ENCODE measurements at places on chromosomes 16 and 17.

DNA sequence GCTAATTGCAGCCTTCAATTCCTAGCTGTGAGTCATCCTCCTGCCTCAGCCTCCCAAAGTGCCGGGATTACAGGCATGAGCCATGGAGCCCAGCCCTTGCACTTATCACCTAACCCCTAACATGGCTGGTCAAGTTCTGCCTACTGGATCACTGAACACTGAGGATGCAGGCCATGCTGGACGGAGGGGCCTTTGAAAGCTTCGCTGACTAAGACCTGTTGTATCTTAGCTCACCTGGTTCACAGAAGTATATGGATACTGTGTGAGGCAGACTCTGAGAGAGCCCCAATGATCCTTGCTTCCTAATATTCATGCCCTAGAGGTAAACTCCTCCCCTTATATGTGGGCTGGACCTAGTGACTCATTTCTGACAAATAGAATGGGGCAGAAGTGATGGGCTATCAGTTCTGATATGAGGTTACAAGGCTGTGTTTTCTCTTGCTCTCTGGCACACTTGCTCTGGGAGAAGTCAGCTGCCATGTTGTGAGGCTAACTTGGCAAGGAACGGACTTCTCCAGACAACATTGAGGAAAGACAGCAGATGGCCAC, 11.7 kb upstream of the TMIGD1 start:
- DNase-seq: no peak

DNA sequence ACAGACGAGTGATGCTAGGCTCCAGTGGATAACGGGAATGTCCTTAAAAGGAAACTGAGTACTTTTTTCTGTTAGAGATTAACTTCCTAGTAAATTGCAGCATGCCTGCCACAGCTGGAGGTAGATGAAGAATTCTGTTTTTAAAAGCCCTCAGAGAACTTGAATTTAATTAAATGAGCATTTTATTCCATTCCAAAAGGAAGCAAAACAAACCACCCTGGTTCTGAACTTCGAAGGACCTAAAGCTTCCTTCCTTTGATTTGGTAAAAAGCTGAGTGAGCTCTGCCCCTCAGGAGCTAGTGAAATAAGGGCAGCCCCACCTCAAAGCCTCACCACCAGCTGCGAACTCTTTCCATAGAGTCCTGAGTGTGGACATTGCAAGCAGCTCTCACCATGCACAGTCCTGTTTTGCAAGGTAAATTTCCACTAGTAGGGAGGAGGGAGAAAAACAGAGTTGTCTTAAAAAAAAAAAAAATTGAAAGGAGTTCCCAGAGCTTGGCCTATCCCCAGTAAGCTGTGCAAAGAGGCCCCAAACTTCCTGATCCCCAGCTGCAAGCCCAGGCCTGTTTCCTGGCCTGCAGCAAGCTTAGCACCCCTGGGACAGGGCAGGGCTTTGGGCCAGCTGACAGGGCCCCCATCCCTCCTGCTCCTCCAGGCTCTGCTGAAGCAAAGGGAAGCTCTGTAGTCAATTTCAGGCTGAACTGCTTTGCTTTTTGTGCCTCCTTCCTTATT, 11.2 kb downstream of the CHD9NB start:
- no peak for DNase-seq

GRCh38 chr17:27473748-27474609, 17.7 kb downstream of the KSR1 start:
- no peak for DNase-seq

DNA sequence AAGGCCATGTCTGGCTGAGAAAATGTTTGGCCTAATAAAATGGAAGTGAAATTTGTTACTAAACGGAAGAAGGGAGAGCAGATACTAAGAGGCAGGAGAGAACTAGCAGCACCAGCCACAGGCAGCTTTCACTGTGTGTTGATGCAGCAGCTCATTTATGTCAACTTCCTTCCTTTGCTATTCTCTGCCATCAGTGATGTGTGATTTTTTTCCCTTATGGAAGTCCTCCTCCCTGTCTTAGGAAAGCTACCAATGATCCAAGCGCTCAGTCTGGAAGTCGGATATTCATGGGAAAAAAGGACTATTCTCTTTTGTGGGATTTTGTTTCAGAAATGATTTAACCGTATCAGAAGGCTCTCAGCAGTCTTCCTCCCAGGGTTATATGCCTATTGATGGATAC, 1629.2 kb downstream of the CDH8 start:
- DNase-seq: no peak

GRCh38 chr17:60300011-60300410, 91.9 kb downstream of the USP32 start:
- DNase-seq: no peak

GRCh38 chr16:16908077-16908476, 529.1 kb downstream of the NPIPA7 start:
- DNase-seq: no peak

- DNase-seq: no peak
Measured at GRCh38 chr17:72661945-72662826, 430.3 kb downstream of the SLC39A11 start.

DNA sequence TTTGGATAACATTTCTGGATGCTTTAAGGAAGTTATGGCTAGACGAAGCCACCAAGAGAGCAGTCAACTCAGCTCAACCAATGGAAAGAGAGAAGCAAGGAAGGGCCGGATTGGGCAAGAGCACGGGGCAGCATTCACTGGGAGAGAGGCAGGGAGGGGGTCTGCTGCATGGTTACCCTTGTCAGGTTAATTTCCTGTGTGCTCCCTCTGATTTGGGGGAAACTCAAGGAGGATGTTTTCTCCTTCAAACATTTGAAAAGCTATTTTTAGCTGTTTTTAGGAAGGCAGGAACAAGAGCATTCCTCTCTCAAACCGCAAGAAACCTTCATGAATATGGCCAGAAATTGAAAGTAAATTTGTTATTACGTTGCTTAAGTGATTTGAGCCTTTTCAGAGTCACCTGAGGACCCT, 118.5 kb upstream of the ZFHX3 start:
- DNase-seq: no peak

- DNase-seq: no peak
Measured at GRCh38 chr16:3745751-3746355, 28.5 kb upstream of the TRAP1 start.

- no peak for DNase-seq
Measured at GRCh38 chr16:50408001-50408561, 39.3 kb upstream of the BRD7 start.

DNA sequence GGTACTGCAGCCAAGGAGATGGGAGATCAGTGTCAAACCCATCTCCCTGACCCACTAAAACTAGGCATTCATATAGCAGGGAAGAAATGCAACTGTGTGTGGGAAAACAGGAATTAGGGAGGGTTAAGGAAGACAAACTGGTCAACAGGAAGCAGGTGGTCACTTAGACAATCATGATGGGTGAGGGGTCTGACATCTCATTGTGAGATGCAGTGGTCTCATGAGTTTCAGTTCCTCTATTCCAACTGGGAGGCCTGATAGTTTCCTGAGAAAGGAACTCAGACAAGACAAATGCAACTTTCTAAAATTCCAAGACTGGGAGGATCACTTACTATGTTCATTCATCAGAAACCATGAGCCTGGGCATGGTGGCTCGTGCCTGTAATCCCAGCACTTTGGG, 361.4 kb upstream of the C16orf82 start:
- DNase-seq: no peak

- DNase-seq: no peak
Measured at GRCh38 chr16:29663016-29663806, at the start of gene SPN. TSS of gene SPN (plus strand) at chr16:29663247. CDS start at chr16:29663729, 482 bp downstream.

DNA sequence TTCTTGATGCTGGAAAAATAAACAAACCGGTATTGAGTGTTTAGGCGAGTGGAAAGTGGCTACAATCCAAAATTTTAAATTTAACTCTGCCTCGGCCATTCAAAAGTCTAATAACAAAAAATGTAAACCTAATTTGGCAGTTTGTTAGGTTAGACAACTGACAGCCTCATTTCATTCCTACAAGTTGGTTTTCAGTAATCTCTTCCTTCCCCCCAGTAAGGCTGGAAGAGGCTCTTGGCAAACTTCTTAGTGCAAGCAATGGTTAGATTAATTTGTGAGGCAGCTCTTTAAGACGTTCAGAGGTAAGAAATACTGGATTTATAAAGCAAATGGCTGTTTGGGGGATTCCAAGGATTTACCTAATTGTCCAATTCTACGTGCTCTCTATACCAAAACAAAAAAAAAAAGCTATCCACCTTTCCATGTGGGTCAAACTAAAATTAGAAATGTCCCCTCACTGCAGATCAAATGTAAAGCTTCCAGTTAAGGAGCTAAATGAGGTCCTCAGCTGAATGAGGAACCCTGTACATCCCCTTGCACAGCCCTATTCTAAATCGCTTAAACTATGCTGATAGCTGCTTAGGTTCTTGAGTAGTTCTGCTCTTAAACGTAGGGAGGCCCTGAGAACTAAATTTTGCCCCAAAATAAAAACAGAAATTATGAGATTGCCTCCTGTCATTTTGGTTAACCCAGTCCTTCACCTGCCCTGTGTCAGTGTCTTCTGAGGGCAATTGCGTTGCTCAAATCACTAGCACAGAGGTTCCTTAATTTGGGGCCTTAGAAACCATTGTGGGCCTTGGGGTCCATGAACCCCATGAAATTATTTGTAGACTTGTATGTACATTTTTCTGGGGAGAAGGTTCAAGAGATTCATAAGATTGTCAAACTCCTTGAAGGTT, 2.9 kb downstream of the HEXIM1 start:
- no peak for DNase-seq

All from HFF-Myc (cell line).